ENCODE measurements at places on chromosomes 11 and 22. TPM values are rescaled to one million over a fixed set of nuclear protein-coding genes. Genes with fewer than 3 reads are reported as not detected.

The FAM181B gene
- 0.12 TPM for polyA plus RNA-seq

The MMP1 gene
- polyA plus RNA-seq = 1.2 TPM

The RFPL1 gene
- polyA plus RNA-seq = not detected

The CCDC73 gene
- 0.06 TPM for polyA plus RNA-seq

The CTSD gene
- polyA plus RNA-seq = 97.8 TPM

The CRYBB2 gene
- polyA plus RNA-seq = 0.47 TPM

The EXPH5 gene
- 8.1 TPM for polyA plus RNA-seq

The LRRC32 gene
- polyA plus RNA-seq = 31.6 TPM

The OVCH2 gene
- 4.1 TPM for polyA plus RNA-seq

The CCS gene
- polyA plus RNA-seq = 82.2 TPM

The CBX7 gene
- 6.8 TPM for polyA plus RNA-seq

The OR5F1 gene
- polyA plus RNA-seq = not detected

The ARRB1 gene
- polyA plus RNA-seq = 59.5 TPM

The FJX1 gene
- polyA plus RNA-seq = 5.9 TPM

The SLC22A8 gene
- polyA plus RNA-seq = 0.04 TPM

The CRY2 gene
- 35.4 TPM for polyA plus RNA-seq

The DMC1 gene
- 5.6 TPM for polyA plus RNA-seq

The MMP12 gene
- not detected for polyA plus RNA-seq

The PRODH gene
- polyA plus RNA-seq = 52.9 TPM

The OR6X1 gene
- not detected for polyA plus RNA-seq

The TREH gene
- polyA plus RNA-seq = 0.08 TPM

Measured in right lung (tissue), 10 donors.